H1 (cell line): ENCODE measurements at places on chromosomes 11 and 22.

GRCh38 chr11:63574856-63575602, 11.8 kb upstream of the PLAAT2 start:
- no peak overlapping the region for H3K4me3 ChIP-seq
- H3K36me3 ChIP-seq = peaks cover 23% of the 10 kb centered on the region
- no peaks in the 10 kb centered on the region for H3K27me3 ChIP-seq
- no peaks in the 10 kb centered on the region for H3K4me1 ChIP-seq
- no peak for DNase-seq
- no peak overlapping the region for H3K27ac ChIP-seq

GRCh38 chr11:81907996-81908395, 825.7 kb downstream of the FAM181B start:
- H3K4me3 ChIP-seq = no peak overlapping the region
- no peak for DNase-seq
- H3K36me3 ChIP-seq = no peaks in the 10 kb centered on the region
- no peak overlapping the region for H3K27ac ChIP-seq

GRCh38 chr11:116167706-116168458, 604.9 kb downstream of the BUD13 start:
- no peaks in the 10 kb centered on the region for H3K27me3 ChIP-seq
- H3K27ac ChIP-seq = no peak overlapping the region
- H3K4me1 ChIP-seq = no peaks in the 10 kb centered on the region
- no peak overlapping the region for H3K4me3 ChIP-seq
- DNase-seq = peak; percentile 33

GRCh38 chr11:102430158-102430836, 22.3 kb downstream of the TMEM123 start:
- no peaks in the 10 kb centered on the region for H3K27me3 ChIP-seq
- H3K27ac ChIP-seq = no peak overlapping the region
- no peak overlapping the region for H3K4me3 ChIP-seq
- H3K4me1 ChIP-seq = peaks cover 2% of the 10 kb centered on the region; the same call in 1 of the 2 replicates

DNA sequence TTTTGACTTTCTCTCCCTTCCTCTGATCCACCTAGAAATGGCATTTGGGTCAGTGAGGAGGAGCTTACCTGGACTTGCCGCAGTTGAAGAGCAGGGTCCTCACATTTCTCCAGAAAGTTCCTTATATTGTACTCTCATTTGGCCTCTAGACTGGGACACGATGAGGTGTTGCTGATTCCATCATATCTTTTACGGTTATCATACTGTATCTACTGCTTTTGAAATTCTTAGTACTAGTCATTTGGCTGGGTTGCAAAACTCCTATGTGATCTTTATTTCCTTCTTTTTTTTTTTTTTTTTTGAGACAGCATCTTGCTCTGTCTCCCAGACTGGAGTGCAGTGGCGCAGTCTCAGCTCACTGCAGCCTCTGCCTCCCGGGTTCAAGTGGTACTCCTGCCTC, 58.7 kb upstream of the FAM181B start:
- no peaks in the 10 kb centered on the region for H3K36me3 ChIP-seq
- no peak overlapping the region for H3K4me3 ChIP-seq
- DNase-seq = no peak
- H3K27me3 ChIP-seq = no peaks in the 10 kb centered on the region

DNA sequence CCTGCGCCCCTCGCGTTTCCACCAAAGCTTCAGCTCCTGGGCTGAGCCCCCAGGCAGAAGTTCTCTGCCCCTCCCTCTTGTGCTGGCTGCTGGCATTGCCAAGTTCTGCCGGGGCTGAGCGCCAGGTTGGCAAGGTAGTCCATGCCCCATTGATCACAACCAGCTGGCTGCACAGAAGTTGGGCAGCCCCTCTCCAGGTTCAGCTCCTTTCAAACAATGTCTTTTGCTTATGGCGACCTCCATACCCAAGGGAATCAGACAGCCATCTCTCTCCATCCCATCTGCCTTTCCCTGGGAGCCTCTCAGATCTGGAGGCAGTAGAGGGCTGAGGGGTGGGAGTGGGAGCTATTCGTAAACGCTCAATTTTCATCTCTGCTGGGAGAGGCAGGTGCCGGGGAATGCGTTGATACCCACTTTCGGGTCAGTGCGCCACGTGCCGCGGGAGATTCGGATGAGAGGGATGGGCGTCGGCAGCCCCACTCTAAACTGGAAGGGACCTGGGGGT, 1.5 kb downstream of the ADAMTS8 start:
- peaks cover 38% of the 10 kb centered on the region for H3K27me3 ChIP-seq
- DNase-seq = no peak
- H3K36me3 ChIP-seq = no peaks in the 10 kb centered on the region
- H3K4me1 ChIP-seq = peaks cover 5% of the 10 kb centered on the region

- no peak overlapping the region for H3K4me3 ChIP-seq
- H3K27ac ChIP-seq = no peak overlapping the region
- peak; percentile 64 for DNase-seq
- no peaks in the 10 kb centered on the region for H3K27me3 ChIP-seq
- peaks cover 2% of the 10 kb centered on the region for H3K36me3 ChIP-seq
- no peaks in the 10 kb centered on the region for H3K4me1 ChIP-seq
Observed at GRCh38 chr22:17891481-17892167, 117.4 kb upstream of the BID start.

DNA sequence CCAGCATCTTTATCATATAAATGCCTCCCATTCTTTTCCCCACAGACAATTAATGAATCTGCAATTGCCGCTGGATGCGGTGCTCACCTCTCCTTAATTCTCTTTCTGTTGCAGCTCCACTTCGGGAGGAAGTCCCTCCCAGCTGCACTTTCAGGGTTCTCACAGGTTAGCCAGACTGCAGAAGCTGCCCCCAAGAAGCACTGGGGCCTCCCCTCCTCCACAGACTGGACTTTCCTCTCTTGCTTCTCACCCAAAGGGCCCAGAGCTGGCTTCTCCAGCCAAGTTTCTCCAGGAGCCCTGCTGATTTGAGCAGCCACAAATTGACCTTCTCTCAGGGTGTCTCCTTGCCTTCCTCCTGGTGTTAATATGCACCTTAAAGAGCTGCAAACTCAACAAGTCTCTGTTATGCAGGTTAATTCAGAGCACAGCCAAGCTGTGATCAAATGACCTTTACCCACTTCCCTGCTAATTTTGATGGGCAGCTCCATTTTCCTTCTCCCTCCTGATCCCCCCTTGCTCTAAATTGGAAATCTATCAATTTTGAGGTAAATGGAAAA, 298.9 kb downstream of the BUD13 start:
- no peak overlapping the region for H3K27ac ChIP-seq
- DNase-seq = no peak
- H3K4me3 ChIP-seq = no peak overlapping the region
- H3K36me3 ChIP-seq = no peaks in the 10 kb centered on the region

- H3K27me3 ChIP-seq = no peaks in the 10 kb centered on the region
- peaks cover 4% of the 10 kb centered on the region for H3K4me1 ChIP-seq
- DNase-seq = no peak
- H3K36me3 ChIP-seq = no peaks in the 10 kb centered on the region
- H3K27ac ChIP-seq = peak overlapping the region; percentile 96
Observed at GRCh38 chr22:41380993-41381328, 781 bp upstream of the TEF start.

DNA sequence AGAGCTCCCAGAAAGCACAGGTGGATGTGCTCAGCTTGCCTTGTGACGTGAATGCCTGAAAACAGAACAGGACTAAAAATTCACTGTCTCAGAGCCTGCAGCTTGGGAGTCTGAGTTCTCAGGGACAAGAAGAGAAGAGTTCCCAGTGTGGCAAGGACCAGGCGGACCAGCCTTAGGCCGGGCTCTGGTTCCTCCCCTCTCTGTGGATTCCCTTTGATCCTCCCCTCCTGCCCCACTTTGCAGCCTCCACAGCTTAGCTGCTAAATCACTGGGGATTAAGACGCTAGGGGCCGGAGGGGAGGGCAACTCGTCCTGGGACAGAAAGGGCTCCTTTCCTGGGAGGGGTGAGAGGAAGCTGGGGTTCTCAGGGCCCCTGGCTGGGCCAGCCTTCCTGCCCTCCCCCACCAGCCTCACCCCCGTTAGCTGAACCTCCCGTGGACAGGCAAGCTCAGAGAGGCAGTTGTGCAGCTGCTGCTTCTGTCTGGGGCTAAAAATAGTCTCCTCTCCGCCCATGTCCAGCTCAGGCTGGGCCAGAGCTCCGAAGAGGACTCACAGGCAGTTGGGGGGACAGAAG, 29.9 kb upstream of the JAM3 start:
- no peaks in the 10 kb centered on the region; the same call in 1 of the 2 replicates for H3K27me3 ChIP-seq
- H3K36me3 ChIP-seq = no peaks in the 10 kb centered on the region
- H3K4me3 ChIP-seq = no peak overlapping the region
- H3K4me1 ChIP-seq = peaks cover 15% of the 10 kb centered on the region

GRCh38 chr11:103594283-103594682, 442.2 kb upstream of the DDI1 start:
- H3K4me3 ChIP-seq = no peak overlapping the region
- no peak for DNase-seq
- H3K4me1 ChIP-seq = no peaks in the 10 kb centered on the region
- H3K27ac ChIP-seq = no peak overlapping the region
- no peaks in the 10 kb centered on the region for H3K36me3 ChIP-seq
- no peaks in the 10 kb centered on the region for H3K27me3 ChIP-seq

DNA sequence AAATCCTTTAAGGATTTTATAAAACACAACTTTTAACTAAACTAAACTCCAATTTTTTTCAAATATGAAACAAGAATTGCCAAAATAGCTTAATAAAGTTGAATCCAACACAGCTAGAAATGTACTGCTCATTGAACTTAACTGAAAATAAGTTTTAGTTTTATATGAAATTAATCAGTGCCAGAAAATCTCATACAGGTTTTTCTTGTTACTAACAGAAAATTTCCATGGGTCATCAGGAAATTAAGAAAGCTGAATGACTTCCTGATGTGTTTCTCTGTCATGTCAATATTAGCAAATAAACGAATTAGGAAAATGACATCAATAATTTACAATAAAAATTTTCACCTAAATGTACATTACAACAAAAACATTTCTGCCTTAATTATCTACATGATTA, 3.5 kb downstream of the CCDC73 start:
- H3K27me3 ChIP-seq = no peaks in the 10 kb centered on the region
- no peaks in the 10 kb centered on the region for H3K4me1 ChIP-seq
- no peak for DNase-seq
- H3K4me3 ChIP-seq = no peak overlapping the region
- no peak overlapping the region for H3K27ac ChIP-seq
- H3K36me3 ChIP-seq = no peaks in the 10 kb centered on the region

GRCh38 chr11:49424136-49424535, 215.7 kb upstream of the FOLH1 start:
- no peak overlapping the region for H3K4me3 ChIP-seq
- no peak for DNase-seq
- no peaks in the 10 kb centered on the region for H3K27me3 ChIP-seq
- H3K36me3 ChIP-seq = no peaks in the 10 kb centered on the region
- no peak overlapping the region for H3K27ac ChIP-seq
